ENCODE measurements at places on chromosomes 4 and X.

DNA sequence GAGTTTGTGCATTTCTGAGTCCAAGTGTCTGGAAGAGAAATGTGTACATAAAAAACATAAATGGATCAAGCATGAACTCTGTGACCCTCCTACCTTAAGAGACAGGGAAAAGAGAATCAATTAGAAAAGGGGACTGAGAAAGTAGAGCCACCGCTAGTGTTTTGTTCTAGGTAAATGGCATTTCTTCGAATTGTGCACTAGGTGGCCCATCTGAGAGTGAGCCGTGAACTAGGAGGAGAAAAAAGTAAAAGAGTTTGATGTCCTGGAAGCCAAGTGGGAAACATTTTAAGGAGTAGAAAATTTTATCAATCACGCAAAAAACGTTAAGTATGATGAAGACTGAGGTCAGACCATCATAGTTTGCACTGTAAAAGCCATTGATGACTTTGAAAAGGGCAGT, 55.1 kb downstream of the NAF1 start:
- no peak for DNase-seq

- DNase-seq: no peak
These were observed 1028.9 kb upstream of the INTU start for GRCh38 chr4:126603825-126604224.

DNA sequence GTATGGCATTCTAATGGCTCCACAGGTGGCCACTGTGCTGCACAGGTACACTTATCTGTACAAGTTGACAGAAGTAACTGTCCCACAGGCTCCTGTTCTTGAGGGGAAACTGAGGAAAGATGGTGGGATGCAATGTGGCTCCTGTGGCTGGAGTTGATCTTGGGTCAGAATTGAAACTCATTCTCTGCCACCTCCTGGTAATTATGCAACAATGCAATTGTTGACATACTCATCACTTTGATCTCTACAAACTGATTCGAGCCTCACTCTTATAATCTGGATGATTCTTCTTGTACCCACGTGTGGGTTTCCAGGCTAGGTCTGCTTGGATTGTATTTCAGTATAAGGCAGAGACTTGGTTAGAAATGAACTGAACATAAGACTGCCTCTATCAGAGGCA, 148.8 kb downstream of the CCNG2 start:
- DNase-seq: no peak

GRCh38 chr4:108181704-108182103, 13.0 kb upstream of the LEF1 start:
- no peak for DNase-seq

DNA sequence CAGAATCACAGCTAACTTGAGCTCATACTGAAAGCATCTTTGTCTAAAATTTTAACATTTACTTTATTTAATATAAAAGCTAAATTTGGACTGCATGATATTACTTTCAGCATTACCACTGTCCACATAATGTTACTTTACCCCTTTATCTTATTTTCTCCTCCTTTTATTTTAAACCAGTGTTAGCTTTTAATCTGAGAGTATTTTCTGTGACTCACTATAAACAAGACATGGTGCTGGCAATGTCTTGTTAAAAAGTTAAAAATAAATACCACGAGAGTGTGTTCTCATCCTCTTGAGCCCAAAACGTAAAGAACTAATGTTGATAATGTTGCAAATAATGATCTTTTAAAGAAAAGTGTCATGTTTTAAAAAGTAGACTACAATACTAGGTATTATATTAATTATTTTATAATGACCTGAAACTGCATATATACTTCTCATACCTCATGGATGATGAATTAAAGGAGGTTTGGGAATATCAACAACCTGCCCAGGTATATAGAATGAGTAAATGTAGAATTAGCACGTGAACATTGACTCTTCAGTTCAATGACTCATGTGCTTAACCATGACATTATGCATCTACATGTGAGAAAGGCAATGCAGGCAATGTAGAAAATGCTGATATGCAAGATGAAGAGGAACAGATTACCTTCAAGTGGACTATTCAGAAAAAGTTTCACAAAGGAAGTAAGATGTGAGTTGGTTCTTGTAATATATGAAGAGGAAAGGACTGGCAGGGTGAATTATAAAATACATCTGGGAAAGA, 454.1 kb upstream of the ADGRL3 start:
- DNase-seq: no peak
